ENCODE measurements at places on chromosomes 2 and 18.

- DNase-seq: no peak
Measured at GRCh38 chr2:96256611-96257113, 9.1 kb downstream of the TMEM127 start.

GRCh38 chr2:19971691-19972090 is 18.2 kb downstream of the WDR35 start:
- DNase-seq: no peak

GRCh38 chr18:37572736-37573135 is 7.1 kb upstream of the CELF4 start:
- no peak for DNase-seq

GRCh38 chr2:193965263-193965662 is 1691.8 kb upstream of the SLC39A10 start:
- no peak for DNase-seq

GRCh38 chr2:40281021-40281940 is 170.6 kb downstream of the SLC8A1 start:
- no peak for DNase-seq

- no peak for DNase-seq
Measured at GRCh38 chr2:111057045-111057444, 63.7 kb upstream of the BCL2L11 start.

DNA sequence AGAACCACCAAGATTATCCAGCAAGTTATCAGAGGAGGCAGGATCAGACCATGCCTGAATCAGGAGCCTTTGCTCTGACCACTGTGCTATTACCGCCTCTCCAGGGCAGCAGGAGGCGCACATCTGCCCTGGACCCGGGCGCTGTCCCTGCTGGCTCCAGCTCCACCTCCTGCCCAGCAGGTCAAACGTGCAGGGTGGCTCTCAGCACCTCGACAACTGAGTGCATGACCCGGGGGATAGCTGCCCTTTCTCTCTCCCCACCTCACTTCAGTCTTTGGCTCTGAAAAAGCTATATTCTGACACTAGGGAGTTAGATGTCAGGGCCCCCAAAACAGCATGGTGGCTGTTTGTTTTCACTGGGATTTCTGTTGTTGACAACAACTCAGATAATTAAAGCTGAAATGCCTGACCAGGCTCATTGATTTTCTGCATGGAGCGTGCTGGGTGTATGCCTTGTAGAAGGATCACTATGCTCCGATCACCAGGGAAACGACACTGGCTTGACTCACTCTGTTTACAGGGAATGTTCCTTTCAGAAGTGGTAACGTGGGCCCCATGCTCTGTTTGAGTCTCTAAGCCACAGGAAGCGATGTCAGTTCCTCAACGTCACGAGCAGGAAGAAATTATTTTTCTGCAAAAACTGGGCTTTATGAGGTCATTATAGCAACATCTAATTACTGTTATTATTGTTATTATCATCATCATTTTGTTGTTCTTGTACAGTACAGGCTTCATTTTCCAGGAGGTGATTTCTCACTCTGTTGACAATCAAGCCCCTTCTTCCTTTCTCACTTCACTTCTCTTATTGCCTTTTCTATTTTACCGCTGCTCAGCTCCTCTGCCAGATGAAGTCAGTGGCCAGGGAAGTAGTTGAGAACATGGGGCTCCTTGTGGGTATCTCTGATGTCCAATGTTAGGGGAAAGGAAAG is 125.6 kb downstream of the PLB1 start:
- no peak for DNase-seq

GRCh38 chr2:98932778-98933343 is 3.2 kb downstream of the CRACDL start:
- no peak for DNase-seq

DNA sequence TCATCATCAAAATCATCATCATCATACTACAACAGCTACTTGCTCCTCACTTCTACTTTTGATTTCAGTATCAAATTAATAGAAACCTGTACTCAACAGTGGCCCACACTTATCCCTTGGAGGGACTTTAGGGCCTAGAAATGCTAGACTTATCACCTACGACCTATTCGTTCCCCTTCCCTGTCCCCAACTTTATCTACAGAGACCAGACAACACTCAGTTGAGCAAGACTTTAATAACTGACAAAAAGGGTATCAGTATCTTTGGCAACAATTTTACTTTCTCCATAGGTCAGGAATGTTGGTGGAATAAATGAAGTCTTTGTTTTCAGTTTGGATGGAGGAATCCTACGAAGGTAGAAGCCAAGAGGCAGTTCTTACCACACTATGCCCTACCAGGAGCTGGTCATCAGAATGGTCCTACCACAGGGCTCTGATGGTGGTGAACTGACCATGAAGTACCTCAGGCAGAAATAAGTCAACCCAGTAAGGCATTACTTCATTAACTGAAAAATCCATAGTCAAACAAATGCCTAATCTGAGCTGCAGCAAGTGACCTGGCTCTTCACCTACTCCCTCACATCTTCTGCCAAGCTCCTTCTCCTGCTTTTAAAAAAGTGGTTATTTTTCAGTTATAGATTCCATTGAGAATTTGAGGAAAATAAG is 26.6 kb downstream of the MBD2 start:
- DNase-seq: no peak

GRCh38 chr2:217475101-217475500 is 527.7 kb downstream of the TNS1 start:
- no peak for DNase-seq

- DNase-seq: no peak
Measured at GRCh38 chr2:166491461-166491860, 2.6 kb downstream of the SCN7A start.

DNA sequence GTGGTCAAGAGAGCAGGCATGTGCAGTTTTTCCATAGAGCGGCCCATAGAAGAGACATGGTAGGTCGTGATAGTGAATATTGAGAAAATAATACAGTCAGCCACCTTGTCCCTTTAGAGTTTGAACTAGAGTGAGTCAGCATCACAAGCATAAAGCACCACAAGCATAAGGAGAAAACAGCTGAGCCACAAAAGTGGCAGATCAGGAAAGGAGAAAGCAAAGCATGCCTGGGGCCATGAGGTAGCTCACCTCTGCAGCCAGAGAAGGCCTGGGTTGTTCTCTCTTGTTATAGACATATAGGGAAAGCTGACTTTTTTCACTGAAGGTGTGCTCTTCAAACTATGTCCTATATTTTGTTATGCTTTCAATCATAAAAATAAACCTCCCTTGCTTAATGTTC is 879.0 kb downstream of the DSC3 start:
- DNase-seq: no peak

DNA sequence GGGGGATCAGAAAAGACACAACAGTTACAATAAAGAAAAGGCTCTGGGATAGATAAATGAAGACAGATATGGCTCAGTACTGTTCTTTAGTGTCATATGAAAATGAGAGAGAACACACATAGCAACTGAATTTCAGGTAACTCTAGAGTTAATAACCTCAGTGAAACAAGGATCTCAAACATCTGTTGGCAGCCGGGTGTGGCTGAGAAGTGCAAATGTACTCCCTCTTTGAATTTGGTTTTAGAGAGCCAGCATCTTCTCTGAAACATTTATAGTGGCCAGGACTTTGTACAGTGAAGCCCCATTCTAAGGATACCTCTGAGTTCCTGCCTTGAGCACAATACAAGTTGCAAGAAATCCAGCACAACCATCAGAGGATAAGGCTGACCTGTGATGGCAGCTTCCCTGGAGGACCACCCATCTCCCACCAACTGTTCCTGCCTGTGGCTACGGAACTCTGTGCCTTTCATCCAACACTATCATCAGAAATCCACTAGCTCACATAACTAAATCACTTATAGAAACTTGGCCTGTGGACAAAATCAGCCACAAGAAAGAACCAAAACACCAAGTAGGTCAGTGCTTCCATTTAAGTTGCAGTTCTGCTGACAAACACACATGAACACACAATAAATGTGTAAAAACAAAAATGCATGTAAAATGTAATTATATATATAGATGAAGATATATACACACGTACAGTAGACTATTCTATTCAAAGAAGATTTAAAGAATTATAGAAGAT is 37.3 kb upstream of the PEX13 start:
- no peak for DNase-seq

- no peak for DNase-seq
Measured at GRCh38 chr18:11981192-11981542, at the start of gene IMPA2. TSS of gene IMPA2 (plus strand) at chr18:11981507. CDS start at chr18:11981670, 163 bp downstream.

GRCh38 chr18:23929362-23929930 is 85.1 kb upstream of the TTC39C start:
- DNase-seq: no peak

DNA sequence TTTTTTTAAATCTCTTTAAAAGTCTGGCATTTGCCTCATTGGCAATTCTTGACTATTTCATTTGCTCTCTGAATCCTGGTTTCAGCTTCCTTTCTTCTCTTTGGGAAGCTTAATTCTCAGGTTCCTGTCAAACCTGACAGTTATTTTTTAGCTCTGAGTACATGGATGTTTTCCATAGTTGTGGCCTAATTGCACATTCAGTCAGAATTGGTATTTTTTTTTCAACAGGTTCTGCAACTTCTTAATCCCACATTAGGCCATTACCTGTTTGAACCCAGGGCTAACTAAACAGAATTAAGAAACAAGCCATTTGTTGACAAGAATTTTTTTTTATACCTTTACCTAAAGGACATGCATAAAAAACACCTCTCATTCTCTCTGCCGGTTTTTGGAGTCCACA is 338.8 kb downstream of the SETBP1 start:
- no peak for DNase-seq

GRCh38 chr18:64330161-64330560 is 181.3 kb upstream of the LINC00305 start:
- DNase-seq: no peak

DNA sequence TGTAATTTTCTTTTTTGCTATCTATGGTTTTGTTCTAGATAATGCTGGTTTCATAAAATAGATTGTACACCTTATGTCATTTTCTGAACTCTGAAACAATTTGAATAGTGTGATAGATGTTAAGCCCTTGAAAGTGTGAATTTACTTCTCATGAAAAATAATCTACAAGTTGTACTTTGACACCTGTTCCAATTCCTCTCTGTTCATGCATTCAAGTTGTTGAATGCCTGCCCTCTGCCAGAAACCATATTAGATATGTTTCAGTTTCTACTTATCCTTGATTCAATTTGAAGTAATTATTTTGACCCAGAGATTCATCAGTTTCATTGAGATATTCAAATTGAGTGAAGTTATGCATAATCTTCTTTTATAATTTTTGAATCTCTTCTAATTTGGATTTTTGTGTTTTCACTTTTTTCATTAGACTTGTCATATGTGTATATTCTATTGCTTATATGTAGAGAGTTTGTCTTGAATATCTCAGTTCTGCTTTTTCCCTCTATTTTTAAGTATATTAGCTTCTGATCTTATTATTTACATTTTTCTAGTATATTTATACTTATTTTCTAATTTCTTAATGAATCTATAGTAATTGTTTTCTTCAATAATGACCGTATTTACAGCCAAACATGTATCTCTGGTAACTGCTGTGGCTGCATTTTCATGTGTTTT is 143.3 kb upstream of the TACR1 start:
- no peak for DNase-seq

DNA sequence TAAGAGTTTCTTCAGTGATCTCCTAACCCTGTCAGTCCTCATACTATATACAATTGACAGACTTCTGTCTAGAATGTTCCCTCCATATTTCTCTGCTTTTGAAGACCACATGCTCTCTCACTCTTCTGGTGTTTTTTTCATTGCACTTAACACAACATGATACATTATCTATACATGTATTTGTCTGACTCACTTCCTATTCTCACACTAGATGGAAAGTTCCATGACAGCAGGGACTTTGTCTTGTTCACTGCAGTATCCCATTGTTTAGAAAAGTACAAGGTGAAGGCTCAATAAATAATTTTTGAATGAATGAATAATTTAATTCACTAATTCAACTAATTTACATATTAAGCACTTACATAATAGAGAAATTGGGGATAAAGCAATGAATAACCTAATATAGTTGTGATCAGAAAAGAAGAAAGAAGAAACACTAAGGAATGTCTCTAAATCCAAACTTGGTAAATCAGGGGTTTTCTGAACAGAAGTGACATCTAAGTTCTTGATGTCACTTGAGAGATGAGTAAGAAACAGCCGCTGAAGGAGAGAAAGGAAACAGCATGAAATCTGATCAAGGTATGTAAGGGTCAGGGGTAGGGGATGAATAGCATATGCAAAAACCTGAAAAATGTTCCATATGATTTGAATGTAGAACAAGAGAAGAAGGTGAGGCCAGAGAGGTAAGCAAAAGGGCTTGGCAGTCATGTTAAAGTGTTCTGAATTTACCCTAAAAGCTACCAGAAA is 42.4 kb downstream of the MBD2 start:
- DNase-seq: no peak

GRCh38 chr2:535222-535621 is 142.0 kb downstream of the TMEM18 start:
- no peak for DNase-seq

DNA sequence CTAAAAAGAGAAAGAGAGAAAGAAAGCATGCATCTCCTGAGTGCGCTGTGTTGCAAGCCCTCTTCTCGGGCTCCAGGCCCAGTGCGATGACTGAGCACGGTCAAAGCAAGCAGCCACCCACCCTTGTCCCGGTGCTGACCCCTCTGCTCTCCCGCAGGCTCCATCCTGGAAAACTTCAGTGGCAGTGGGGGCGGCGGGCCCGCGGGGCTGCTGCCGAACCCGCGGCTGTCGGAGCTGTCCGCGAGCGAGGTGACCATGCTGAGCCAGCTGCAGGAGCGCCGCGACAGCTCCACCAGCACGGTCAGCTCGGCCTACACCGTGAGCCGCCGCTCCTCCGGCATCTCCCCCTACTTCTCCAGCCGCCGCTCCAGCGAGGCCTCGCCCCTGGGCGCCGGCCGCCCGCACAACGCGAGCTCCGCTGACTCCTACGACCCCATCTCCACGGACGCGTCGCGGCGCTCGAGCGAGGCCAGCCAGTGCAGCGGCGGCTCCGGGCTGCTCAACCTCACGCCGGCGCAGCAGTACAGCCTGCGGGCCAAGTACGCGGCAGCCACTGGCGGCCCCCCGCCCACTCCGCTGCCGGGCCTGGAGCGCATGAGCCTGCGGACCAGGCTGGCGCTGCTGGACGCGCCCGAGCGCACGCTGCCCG is 252.5 kb downstream of the GLI2 start:
- no peak for DNase-seq

GRCh38 chr2:56260415-56260814 is 76.6 kb downstream of the CCDC85A start:
- DNase-seq: no peak
